ENCODE measurements at places on chromosomes 7 and 10.

GRCh38 chr7:17532861-17533404 is 234.5 kb downstream of the AHR start:
- peak; percentile 65 for DNase-seq

DNA sequence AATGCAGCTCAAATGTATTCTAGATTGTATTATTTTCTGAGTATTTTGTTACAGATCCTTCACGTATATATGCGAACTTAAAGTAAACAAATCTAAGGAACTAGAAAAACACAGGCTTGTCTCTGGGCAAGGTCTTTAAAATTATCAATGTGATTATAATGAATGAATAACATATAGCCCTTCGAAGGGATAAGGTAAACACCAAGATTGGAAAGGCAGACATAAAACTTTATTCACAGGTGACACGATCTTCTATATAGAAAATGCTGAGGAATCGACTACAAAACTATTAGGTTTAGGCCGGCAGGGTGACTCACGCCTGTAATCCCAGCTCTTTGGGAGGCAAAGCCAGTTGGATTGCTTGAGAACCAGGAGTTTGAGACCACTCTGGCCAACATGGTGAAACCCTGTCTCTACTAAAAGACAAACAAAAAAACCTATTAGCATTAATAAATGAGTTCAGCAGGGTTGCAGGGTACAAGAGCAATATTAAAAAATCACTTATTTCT is 80.4 kb downstream of the CNNM2 start:
- no peak for DNase-seq

- DNase-seq: no peak
Measured at GRCh38 chr10:126659750-126660149, 10.7 kb downstream of the C10orf90 start.

DNA sequence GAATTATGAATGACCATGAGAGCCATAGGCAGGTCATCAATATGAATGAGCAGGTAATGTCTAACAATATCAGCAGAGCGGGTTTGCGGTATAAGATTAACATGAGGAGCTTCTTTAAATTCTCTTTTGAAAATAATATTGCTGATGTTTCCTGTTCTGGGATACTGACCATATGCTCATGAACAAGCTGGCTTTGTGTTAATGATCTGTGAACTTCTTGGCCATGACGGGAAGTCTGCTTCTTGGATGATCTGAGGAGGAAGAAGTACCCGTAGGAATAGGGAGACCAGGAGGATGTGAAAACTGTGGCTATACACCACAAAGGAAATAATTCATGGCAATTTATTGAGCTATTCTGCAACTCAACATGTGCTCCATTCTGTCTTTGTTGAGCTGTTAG is 38.6 kb downstream of the ITGA8 start:
- no peak for DNase-seq

GRCh38 chr10:55374060-55374459 is 573.0 kb upstream of the PCDH15 start:
- DNase-seq: no peak
